ENCODE measurements at places on chromosomes 16 and 17.

GRCh38 chr16:84746875-84747274 is 47.1 kb downstream of the USP10 start:
- no peak for DNase-seq

GRCh38 chr17:46916211-46916610 is 6.7 kb upstream of the GOSR2 start:
- no peak for DNase-seq

GRCh38 chr16:67265834-67266233 is 13.5 kb upstream of the PLEKHG4 start:
- DNase-seq = no peak

DNA sequence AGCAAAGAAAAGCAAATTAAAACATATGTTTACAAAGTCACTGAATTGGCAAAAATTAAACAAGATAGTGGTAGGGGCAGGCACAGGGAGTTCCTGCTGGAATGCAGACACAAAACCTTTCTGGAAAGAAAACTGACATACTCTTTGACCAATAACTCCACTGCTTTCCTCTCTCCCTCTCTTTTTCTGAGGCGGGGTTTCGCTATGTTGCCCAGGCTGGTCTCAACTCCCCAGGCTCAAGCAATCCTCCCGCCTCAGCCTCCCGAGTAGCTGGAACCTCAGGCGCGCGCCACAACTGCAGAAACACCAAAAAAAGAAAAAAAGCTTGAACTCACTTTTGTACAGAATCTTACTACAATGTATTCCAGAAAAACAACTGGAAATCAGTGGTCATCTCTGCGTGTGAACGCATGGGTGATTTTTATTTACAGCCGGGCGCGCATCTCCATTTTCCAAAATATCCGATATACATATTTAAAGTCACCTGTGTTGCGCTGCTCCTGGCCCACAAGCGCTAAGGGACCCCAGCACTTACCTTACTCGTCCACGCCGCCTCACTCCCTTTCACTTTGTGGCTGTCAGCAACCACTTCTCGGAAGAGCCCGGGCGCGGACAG is 480 bp downstream of the TXNL4B start:
- DNase-seq = peak; percentile 66

- DNase-seq = no peak
These were observed 96.6 kb downstream of the METRNL start for GRCh38 chr17:83175822-83176622.

DNA sequence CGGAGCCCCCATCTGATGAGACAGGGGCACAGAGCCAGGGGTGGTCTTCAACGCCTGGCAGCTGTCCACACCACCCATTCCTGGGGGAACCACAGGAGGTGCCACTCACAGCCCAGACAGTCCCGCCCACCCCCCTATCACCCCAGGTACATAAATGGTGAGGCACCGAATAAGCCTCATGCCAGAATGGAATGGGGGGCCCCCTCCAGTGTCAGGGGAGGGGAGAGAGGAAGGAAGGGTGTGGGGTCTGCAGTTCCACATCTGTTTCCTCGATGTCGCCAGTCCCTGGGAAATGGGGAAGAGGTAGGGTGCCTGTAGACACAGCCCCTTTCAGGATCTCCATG is 1.7 kb downstream of the TMC6 start:
- DNase-seq = no peak

GRCh38 chr16:5428932-5429331 is 331.3 kb upstream of the EEF2KMT start:
- no peak for DNase-seq

- DNase-seq = no peak
These were observed 5.8 kb upstream of the CD79B start for GRCh38 chr17:63937920-63938319.

GRCh38 chr16:17351441-17352035 is 119.2 kb downstream of the XYLT1 start:
- no peak for DNase-seq

DNA sequence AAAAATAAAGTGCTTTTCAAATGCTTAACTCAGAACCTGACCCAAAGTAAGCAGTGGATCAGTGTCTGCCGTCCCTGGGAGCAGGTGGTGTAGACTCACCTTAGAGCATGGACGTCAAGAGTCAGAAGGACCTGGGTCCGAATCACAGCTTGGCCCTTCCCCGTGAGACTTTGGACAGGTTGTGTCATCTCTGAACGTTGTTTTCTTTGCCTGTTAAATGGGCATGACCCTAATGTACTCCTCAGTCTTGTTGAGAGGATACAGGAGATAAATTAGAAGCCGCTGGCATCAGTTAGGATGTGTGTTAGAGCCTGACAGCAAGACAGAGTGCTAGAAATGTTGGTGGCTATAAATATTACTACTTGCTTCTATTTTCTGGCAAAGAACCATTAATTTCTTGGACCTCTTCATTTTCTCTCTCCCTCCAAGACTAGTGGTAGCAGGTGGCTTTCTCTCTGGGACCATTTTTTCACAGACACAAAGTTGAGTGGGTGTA is 68.8 kb downstream of the RAB11FIP4 start:
- DNase-seq = no peak

DNA sequence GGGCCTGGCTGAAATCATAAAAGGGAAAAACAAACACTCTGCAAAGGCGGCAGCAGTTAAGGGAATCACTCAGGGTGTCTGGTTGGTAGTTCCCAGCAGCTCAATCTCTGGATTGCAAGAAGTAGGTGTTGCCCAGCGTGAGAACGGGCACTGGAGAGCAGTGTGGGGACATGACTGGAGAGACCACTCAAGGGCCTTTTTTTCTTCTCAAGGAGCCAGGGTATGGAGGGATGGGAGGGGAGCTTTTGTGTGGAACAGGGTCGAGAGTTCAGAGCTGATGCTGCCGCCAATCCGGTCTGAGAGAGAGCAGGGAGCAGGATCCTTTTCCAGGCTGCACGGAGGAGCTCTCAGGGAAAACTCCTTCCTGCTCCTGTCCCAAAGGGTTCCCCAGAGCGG is 15.2 kb downstream of the SCNN1B start:
- no peak for DNase-seq

DNA sequence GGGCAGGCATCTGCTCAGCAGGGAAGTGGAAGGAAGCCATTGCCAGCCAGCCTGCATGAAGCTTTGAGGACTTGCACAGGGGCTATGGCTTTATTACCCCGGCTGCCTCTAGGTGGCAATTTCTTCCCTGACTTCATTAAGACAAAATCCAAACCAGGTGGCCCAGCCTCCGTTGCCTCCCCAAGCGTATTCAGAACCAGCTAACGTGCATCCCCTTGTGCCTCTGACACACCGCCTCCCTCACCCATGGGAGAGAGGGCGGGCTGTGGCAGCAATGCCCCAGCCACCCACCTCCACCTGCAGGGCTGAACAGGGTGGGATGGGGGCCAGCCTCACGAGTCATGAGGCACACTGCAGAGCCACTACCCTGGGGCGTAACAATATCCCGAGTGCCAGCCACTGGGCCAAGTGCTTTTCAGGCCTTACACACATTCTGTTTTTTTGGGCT is 6.8 kb downstream of the KIFC3 start:
- DNase-seq = peak; percentile 57

- no peak for DNase-seq
These were observed 535.7 kb upstream of the CDH11 start for GRCh38 chr16:65657556-65657955.

All from lung microvascular endothelial cell (primary cell).